CD4-positive, alpha-beta T cell treated with Interferon gamma for 1 hour (primary cell): ENCODE measurements at places on chromosomes 12 and 14.

GRCh38 chr14:87971010-87971409 lies 22.0 kb downstream of the GALC start:
- no peak for DNase-seq

DNA sequence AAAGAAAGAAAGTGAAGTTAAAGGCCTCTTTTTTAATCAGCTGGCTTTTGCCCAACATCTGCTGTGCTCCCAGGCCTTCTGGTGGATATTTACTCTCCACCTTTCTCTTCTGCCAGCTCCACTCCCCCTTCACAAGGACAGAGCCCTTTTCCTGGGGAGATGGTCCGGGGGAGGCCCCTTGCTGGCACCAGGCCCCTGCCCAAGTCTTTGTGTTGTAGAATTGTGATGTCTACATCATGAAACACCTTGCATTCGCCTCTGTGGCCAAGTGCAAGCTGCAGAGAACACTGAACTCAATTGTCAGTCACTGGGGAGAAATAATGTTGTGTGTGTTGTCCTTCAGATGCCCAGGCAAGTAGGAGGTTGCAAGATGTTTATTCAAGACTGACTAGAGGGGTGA lies 150.3 kb downstream of the DPF3 start:
- DNase-seq: no peak

- no peak for DNase-seq
These were observed 37.1 kb downstream of the RIMKLB start for GRCh38 chr12:8734873-8735381.

GRCh38 chr12:51188359-51189051 lies 15.6 kb upstream of the TFCP2 start:
- no peak for DNase-seq

GRCh38 chr12:57874166-57875108 lies 27.9 kb upstream of the CTDSP2 start:
- DNase-seq: no peak

DNA sequence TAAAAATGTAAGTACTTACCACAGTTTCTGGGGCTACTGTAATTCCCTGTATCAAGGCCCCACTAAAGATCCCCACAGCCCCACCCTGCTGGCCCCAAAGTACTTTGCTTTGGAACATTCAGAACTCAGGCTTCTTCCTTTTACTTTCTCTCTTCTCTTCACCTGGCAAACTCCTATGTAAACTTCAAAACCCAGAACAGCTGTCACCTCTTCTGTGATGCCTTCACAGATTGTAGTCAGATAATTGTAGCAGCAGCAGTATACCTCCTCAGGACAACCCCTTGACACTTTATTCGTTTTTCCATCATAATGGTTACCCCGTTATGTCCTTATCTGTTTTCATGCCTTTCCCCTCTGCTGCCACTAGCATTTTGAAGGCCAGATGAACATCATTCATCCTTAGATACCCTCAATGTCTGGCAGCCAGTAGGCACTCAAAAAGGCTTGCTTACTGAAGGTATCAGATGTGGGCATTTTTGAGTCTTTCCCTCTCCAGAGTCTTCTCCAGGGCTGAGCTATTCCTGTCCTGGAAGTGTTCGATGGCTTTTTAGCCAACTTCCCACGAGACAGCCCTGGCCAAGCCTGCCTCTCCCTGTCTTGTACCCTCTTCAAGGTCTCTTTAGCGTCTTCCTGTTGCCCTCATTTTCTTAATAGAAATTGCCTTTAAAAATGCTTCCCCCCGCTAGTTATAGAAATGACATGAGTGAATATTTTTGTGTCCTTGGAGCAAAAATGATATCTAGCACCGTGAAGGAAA lies 7.4 kb downstream of the PLBD2 start:
- no peak for DNase-seq

GRCh38 chr14:47763188-47763854 lies 87.9 kb upstream of the MDGA2 start:
- DNase-seq: no peak

GRCh38 chr12:67512061-67512460 lies 136.5 kb upstream of the DYRK2 start:
- no peak for DNase-seq

DNA sequence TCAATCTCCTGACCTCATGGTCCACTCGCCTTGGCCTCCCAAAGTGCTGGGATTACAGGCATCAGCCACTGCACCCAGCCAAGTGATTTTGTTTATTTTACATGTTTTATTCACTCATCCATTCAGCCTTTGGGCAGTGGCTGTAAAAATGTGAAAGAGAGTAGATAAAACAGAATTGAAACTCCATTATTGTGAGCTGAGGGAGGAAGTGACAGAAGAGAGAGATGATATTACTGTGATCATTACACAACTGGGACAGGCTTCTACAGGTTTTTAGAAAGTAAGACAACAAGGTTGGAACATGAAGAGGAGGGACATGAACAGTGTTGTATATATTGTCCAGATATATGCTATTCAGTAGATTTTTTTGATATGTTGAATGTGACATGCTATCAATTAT lies 25.0 kb downstream of the CREBL2 start:
- DNase-seq: no peak

GRCh38 chr14:89165189-89166181 lies 251.5 kb downstream of the FOXN3 start:
- DNase-seq: no peak

- no peak for DNase-seq
These were observed 310 bp downstream of the BICDL1 start for GRCh38 chr12:119989361-119989730.

GRCh38 chr12:19462406-19462805 lies 23.1 kb downstream of the AEBP2 start:
- no peak for DNase-seq

DNA sequence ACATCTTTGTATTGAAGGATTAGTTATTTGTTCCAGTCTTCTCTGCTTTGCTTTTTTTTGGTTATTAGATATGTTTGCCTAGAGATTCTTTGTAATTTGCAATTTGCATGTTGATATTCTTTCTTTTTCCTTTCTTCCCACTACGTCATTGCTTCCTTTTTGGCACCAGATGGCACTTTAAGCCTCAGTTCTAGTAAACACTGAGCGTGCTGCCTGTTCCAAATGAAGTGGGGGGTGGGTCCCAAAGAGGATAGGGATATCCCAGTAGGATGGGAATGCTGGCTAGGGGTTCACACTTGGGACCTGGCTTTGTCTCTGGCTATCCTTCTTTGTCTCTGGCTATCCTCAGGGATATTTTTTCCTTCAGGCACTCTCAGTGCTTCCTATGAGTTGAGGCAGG lies 17.0 kb downstream of the EAPP start:
- DNase-seq: no peak

DNA sequence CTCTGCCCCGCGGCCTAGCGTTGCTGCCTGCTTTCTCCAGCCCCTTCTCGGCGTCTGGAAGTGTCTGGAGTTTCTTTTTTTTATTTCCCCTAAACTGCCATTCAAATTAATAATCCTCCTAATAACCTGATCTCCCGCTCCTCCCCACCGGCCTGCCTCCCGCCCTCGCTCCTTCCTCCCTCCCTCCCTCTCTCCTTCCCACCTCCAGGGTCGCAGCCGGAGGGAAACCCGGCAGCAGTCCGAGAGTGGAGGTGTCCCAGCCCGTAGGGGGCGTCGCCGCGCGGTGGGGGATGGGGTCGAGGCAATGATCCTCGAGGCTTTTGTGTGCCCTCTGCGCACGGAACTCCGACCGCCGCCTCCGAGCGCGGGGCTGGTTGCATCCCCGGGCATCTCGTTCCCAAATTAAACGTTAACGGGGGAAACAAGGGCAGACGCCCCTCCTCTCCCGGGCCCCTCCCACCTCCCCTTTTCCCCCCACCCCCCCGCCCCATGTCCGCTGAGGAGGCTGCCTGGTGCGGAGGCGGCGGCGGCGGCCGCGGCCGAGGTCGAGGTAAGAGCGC lies 1.0 kb upstream of the SOCS2 start:
- DNase-seq: peak; percentile 30

DNA sequence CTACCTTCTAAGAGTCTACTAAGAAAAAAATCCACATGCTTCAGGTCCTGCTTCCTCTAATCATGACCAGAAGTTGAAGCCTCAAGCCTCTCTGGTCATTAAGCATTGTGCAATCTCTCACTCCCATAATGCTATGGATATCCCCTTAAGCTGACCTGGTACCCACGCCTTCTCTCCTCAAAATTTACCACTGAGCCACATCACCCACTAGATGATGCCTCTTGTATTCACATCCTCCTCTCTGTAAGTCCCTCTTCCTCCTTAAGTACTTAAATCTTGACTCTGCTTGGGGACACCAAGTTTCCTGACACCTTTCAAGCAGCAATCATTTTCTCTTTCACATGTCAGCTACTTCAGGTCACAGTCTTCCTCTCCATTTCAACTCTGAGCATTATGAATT lies 9.8 kb downstream of the GALNT4 start:
- DNase-seq: no peak

- no peak for DNase-seq
These were observed 17.1 kb downstream of the ARL6IP4 start for GRCh38 chr12:122997343-122998250.

GRCh38 chr14:42299692-42300091 lies 693.0 kb downstream of the LRFN5 start:
- no peak for DNase-seq

DNA sequence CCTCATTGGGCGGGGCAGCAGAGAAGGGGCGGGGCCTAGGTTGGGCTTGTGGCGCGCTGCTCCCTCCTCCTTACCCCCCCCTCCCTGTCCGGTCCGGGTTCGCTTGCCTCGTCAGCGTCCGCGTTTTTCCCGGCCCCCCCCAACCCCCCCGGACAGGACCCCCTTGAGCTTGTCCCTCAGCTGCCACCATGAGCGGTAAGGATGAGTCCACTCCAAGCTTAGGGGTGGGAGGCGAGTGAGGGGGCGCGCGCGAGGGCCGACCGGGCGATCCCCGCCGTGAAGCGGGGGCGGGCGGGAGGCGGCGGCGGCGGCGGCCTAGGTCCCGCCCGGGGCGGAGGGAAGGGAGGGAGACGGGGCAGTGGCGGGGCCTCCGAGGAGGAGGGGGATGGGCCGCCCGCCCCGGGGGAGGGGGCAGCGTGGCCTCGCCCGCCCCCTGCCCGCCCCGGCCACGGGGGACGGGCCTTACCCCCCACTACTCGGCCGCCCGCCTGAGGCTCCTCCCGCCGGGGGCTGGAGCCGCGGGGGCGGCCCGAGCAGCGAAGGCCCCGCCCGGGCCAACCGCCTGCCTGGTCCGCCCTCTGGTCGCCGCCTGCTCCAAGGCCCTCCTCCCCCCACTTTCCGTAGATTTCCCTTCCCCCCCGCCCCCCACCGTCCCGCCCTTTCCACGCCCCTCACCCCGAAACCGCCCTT lies at the start of gene SP1:
TSS of gene SP1 (plus strand) at position 73 of the 690 bp plus-strand sequence. CDS start at position 189, 116 bp downstream.
- DNase-seq: peak; percentile 92

DNA sequence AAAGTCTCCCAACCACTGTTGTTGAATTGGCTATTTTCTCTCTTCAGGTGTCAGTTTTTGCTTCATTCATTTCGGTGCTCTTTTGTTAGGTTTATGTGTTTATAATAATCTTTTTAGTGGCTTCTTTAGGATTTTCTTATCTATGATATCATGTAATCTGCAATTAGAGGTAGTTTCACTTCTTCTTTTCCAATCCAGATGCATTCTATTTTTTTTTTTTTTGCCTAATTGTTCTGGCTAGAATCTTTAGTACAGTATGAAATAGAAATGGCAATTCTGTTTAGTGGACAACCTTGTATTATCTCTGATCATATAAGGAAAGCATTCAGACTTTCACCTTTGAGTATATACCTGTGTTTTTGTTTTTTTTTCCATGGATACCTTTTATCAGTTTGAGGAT lies 17.4 kb downstream of the CNOT2 start:
- no peak for DNase-seq

DNA sequence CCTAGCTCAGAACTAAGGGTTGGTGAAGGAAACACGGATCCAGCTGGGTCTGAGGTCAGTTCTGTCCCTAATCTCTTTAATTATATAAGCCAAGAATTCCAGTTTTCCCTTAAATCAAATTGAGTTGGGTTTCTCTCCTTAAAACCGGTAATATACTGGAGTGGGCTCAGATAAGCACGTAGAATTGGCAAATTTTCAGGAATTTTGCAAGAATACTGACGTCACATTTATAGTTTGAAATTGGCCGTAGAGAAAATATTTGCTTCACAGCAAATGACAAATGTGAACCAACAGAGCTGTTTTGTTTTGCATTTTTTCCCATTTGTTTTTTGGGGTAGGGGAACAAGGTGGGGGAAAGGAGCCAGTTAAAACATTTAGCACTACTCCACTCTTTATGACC lies 17.4 kb downstream of the C12orf50 start:
- DNase-seq: no peak

GRCh38 chr12:52320784-52321400 lies at the start of gene KRT83:
KRT83 (minus strand) TSS chr12:52321398; CDS start chr12:52321335, 63 bp downstream.
- DNase-seq: no peak
